T-helper 17 cell (primary cell): ENCODE measurements at places on chromosomes 11 and 22. TPM values are rescaled to one million over a fixed set of nuclear protein-coding genes. Genes with fewer than 3 reads are reported as not detected.

SLC29A2 gene
- total RNA-seq, result 5.4 TPM

GRCh38 chr22:28441720-28442263 lies 237.8 kb downstream of the TTC28 start:
- H3K4me3 ChIP-seq, result peak overlapping the region; percentile 86
- DNase-seq, result no peak
- no peak overlapping the region for H3K27ac ChIP-seq
- H3K4me1 ChIP-seq, result peaks cover 8% of the 10 kb centered on the region
- H3K36me3 ChIP-seq, result no peaks in the 10 kb centered on the region
- peaks cover 66% of the 10 kb centered on the region for H3K27me3 ChIP-seq

GRCh38 chr11:1924181-1924580 lies 4.7 kb downstream of the TNNT3 start:
- peaks cover 8% of the 10 kb centered on the region for H3K36me3 ChIP-seq
- H3K4me1 ChIP-seq, result peaks cover 13% of the 10 kb centered on the region
- DNase-seq, result no peak
- no peak overlapping the region for H3K4me3 ChIP-seq
- no peak overlapping the region for H3K27ac ChIP-seq

FAM181B gene
- total RNA-seq, result not detected

DNA sequence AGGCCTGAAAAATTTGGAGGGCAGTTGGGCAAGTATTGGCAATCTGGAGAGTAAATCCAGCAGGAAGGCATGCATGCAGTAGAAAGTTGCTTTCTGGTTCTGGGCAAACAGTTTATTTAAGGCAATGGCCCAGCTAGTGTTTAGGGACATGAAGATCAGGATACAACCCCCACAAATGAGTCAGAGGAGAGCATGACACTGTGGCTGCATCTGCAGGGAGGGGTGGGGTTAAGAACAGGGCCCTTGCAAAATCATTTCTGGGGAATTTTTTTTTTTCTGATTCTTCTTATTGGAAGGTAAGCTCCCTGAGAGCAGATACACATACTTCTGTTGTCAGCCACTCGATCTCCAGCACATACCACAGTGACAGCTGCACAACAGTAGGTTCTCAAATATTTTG lies 61.1 kb downstream of the FDX1 start:
- no peaks in the 10 kb centered on the region for H3K4me1 ChIP-seq
- H3K27me3 ChIP-seq, result no peaks in the 10 kb centered on the region

DNA sequence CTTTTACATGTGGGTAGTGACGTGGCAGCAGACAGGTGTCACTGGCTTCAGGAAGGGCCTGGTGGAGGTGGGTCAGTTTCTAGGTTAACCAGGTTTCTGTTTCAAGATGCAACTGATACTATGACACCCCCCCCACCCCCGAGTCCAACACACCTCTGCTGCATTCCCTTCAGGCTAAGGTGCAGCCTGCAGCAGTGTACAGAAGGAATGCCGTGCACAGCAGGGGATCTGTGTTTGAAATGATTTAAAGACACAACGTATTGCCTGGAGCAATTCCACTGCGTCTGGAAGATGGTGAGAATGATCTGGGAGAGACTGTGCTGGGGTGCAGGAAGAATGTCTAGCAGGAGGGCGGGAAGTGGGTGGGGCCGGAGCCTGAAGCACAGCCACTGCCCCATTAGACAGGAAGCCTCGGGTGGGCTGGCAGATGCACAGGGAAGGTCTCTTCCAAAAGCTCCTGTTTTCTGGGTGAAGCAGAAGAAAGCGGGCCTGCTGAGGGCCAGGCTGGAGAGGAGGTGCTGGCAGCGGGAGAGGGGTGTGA lies 11.9 kb upstream of the TESMIN start:
- no peak overlapping the region for H3K4me3 ChIP-seq
- H3K4me1 ChIP-seq, result peaks cover 5% of the 10 kb centered on the region
- H3K27ac ChIP-seq, result no peak overlapping the region
- H3K36me3 ChIP-seq, result peaks cover 6% of the 10 kb centered on the region

KCNJ4 gene
- total RNA-seq, result not detected

DNA sequence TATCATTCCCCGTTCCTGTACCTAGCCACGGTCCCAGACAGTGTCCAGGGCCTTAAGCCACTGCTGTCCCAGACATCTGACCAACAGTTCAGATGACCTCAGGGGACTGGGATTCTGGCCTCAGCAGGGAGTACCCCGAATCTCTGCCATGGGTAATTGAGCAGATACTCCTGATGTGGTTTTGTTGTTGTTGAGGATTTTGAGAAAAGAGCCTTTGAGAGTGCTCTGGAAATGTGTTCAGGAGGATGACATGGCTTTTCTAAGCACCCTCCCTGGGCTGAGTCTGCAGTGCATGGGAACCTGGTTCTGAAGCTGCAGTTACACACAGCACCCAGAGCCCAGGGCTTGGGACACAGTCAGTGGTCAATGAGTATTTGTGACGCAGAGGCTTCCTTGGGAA lies 30.4 kb downstream of the ADAMTS15 start:
- no peaks in the 10 kb centered on the region for H3K36me3 ChIP-seq
- no peak overlapping the region for H3K27ac ChIP-seq
- H3K4me1 ChIP-seq, result peaks cover 8% of the 10 kb centered on the region
- no peak for DNase-seq
- peaks cover 23% of the 10 kb centered on the region for H3K27me3 ChIP-seq
- H3K4me3 ChIP-seq, result no peak overlapping the region

CABP4 gene
- 7.5 TPM for total RNA-seq

- H3K4me1 ChIP-seq, result peaks cover 14% of the 10 kb centered on the region
- DNase-seq, result no peak
- no peak overlapping the region for H3K27ac ChIP-seq
- no peak overlapping the region for H3K4me3 ChIP-seq
- no peaks in the 10 kb centered on the region for H3K36me3 ChIP-seq
Measured at GRCh38 chr11:67644042-67644441, 4.5 kb upstream of the TBX10 start.

PIWIL4 gene
- 1.3 TPM for total RNA-seq

SIK3 gene
- total RNA-seq, result 82.7 TPM

DNA sequence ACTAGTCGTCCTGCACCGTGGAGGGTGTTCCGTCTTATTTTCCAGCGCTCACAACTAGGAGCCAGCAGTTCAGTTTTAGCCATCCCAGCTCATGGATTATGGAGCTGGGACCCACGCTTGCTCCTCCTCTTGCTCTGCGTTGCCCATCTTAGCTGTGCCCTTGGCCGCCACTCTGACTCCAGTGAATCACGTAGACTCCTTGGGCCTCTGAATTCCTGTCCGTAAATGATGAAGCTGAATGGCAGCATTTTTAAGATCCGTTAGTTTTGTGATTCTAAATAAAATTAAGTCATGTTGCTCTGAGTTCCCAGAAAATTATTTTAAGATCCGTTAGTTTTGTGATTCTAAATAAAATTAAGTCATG lies 23.8 kb downstream of the BCR start:
- no peaks in the 10 kb centered on the region for H3K27me3 ChIP-seq
- H3K36me3 ChIP-seq, result peaks cover 2% of the 10 kb centered on the region
- DNase-seq, result no peak
- no peak overlapping the region for H3K27ac ChIP-seq
- H3K4me1 ChIP-seq, result peaks cover 35% of the 10 kb centered on the region

GRCh38 chr11:33832676-33833075 lies 58.4 kb upstream of the FBXO3 start:
- H3K27ac ChIP-seq, result no peak overlapping the region
- H3K27me3 ChIP-seq, result peaks cover 61% of the 10 kb centered on the region

GRCh38 chr22:49349841-49350381 lies 477.8 kb downstream of the BRD1 start:
- H3K4me3 ChIP-seq, result no peak overlapping the region
- DNase-seq, result no peak
- H3K27ac ChIP-seq, result no peak overlapping the region
- no peaks in the 10 kb centered on the region for H3K4me1 ChIP-seq
- H3K27me3 ChIP-seq, result peaks cover 62% of the 10 kb centered on the region

DNA sequence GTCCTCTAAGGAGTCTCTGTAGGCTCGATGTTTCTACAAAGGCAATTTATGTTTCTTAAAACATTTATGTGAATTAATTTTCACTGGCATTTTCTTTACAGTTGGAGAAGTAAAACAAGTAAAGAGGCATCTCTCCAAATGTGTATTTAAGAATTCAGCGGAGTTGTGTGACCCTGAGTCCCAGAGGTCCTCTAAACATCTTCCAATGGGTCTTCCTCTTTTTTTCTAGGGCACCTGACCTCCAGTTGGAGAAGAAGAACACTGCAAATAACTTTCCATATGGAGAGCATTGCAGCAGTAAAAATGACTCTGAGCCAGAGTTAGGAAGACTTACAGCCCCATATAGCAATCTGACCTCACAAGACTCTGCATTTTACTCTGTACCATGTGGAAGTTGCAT lies 480.5 kb upstream of the RAG2 start:
- H3K27ac ChIP-seq, result no peak overlapping the region
- H3K4me3 ChIP-seq, result no peak overlapping the region
- DNase-seq, result no peak
- no peaks in the 10 kb centered on the region for H3K36me3 ChIP-seq

DNA sequence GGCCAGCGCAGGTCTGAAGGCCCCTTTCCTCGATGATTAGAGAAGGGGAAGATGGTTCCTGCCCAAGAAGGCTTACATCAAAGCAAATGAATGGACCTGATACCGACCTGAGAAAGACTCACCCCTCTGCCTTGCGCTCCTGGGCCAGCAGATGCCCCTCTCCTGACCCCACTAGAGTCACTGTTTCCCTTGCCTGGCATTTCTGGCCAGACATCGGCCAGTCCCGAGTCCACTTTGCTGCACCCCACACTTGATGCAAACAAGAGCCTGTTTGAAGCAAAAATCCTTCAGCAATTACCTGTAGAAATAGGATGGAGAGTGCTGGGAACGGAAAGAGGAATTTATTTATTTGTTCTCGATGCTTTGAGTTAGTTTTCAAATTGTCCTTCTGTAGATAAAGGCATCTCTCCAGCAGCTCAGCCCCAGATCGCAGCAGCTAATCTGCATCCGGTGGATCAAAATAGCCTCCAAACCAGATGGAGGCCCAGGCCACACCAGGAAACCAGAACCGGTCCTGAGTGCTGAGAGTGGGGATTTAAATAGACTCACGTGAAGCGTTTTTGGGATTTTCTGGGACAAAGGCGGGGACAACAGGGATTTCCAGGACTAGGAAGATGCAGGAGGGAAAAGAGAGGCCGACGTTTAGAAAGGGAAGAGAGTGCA lies 148.6 kb downstream of the TRIM29 start:
- H3K27ac ChIP-seq, result no peak overlapping the region
- peaks cover 71% of the 10 kb centered on the region for H3K27me3 ChIP-seq
- no peaks in the 10 kb centered on the region for H3K4me1 ChIP-seq

ROBO3 gene
- 18.0 TPM for total RNA-seq

DNA sequence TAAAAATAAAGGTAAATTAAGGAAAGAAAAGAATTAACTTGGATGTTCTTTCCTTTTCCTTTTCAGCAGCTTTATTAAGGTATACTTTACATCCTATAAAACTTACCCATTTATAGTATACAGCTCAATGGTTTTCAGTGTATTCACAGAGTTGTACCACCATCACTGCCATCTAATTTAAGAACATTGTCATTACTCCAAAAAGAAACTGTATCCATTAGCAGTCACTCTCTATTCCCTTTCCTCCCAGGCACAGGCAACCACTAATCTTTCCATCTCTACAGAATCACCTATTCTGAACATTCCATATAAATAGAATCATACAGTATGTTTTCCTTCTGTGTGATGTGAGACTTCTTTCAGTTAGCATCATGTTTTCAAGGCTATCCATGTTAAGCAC lies 38.9 kb upstream of the TNRC6B start:
- no peak overlapping the region for H3K4me3 ChIP-seq
- peaks cover 11% of the 10 kb centered on the region for H3K4me1 ChIP-seq
- H3K27ac ChIP-seq, result peak overlapping the region; percentile 81
- H3K27me3 ChIP-seq, result no peaks in the 10 kb centered on the region

- H3K27me3 ChIP-seq, result no peaks in the 10 kb centered on the region
- no peaks in the 10 kb centered on the region for H3K36me3 ChIP-seq
- H3K4me3 ChIP-seq, result no peak overlapping the region
- DNase-seq, result no peak
Measured at GRCh38 chr11:91219535-91219934, 996.7 kb upstream of the CHORDC1 start.

GRCh38 chr11:56396047-56396446 lies 16.4 kb upstream of the OR5AL1 start:
- no peaks in the 10 kb centered on the region for H3K27me3 ChIP-seq
- no peak for DNase-seq
- no peaks in the 10 kb centered on the region for H3K36me3 ChIP-seq
- no peaks in the 10 kb centered on the region for H3K4me1 ChIP-seq
- H3K4me3 ChIP-seq, result no peak overlapping the region

GRCh38 chr11:66247801-66248200 lies 20.6 kb upstream of the RAB1B start:
- H3K27me3 ChIP-seq, result no peaks in the 10 kb centered on the region
- DNase-seq, result no peak
- H3K36me3 ChIP-seq, result peaks cover 5% of the 10 kb centered on the region
- H3K4me3 ChIP-seq, result no peak overlapping the region
- H3K27ac ChIP-seq, result peak overlapping the region; percentile 24
- peaks cover 21% of the 10 kb centered on the region for H3K4me1 ChIP-seq

OR5P2 gene
- total RNA-seq, result not detected
